ENCODE measurements at places on chromosomes 1 and 21.

DNA sequence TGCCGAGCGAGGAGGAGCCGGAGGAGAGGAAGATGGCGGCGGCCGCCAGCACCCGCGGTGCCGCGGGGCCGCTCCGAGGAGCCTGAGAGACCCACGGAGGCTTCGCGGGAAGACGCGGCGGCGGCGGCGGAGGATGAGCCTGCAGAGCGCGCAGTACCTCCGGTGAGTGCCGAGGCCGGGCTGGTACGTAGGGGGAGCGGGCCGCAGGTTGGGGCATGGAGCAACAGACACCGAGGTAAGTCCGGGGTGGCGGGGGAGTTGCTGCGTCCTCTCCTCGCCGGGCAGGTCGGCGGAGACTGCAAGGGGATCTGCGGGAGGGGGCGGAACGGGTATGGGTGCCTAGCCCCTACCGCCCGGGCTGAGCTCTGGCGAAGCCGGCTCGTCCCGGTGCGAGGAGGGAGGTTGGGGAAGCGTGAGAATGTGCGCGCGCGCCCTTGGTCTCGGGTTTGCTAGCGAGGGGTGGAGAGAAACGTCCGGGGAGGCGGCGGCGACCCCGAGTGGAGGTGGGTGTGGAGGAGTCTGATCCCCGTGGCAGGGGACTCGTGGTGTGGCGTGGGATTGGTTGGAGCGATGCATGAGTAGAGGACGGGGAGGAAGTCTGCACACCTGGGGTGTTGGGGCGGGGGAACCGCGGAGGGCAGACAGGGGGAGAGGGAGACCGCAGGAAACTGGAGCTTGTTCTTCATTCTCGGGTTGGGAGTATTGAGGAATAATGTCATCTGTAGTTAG is at the start of gene SMG7:
Gene SMG7, plus strand, starts transcription at position 12 of the 729 bp plus-strand sequence. Its CDS starts 122 bp downstream, at position 134.
- peak; percentile 36 for DNase-seq

GRCh38 chr1:115183721-115184259 is 94.5 kb upstream of the TSPAN2 start:
- DNase-seq: no peak

DNA sequence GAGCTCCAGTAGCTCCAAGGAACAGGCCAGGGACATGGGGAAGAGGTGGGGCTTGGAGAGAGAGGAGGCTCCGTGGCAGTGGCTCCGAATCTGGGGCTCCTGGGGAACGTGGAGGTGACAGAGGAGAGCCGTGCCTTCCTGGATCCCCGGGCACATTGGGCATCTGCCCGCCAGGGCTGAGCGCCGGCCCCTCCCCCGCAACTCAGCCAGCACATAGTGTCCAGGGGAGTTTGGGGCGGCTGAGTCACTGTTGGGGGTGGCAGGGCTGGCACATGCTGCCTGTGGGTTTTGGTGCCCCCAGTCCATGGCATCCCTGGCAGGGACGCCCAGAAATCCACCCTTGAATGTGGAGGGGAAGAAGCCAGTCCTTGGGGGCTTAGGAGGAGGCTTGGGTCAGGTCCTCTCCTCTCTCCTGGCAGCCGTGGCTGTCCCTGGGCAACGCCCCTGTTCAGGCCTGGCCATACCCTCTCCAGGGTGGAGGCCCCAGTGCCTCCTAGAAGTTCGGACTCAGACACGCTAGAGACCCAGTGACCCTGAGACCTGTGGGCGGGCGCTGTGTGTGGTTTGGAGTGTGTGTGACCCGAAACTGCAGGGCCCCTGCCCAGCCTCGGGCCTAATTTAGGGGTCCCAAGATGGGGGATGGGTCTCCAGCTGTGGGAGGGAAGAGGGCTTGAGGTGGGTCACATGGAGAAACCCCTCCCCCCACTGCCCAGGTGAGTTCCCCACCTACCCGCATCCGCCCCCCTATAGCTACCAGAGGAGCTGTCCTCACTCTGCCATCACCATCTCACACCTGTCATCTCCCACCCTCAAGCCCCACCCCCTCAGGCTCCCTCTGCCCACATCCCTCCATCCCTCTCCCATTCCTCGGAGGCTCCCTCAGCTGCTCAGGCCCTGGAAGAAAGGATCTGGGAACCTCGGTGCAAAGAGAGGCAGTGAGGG is 1.6 kb downstream of the HSPB7 start:
- DNase-seq: no peak

GRCh38 chr21:34695434-34695833 is 26.6 kb downstream of the CLIC6 start:
- DNase-seq: no peak

DNA sequence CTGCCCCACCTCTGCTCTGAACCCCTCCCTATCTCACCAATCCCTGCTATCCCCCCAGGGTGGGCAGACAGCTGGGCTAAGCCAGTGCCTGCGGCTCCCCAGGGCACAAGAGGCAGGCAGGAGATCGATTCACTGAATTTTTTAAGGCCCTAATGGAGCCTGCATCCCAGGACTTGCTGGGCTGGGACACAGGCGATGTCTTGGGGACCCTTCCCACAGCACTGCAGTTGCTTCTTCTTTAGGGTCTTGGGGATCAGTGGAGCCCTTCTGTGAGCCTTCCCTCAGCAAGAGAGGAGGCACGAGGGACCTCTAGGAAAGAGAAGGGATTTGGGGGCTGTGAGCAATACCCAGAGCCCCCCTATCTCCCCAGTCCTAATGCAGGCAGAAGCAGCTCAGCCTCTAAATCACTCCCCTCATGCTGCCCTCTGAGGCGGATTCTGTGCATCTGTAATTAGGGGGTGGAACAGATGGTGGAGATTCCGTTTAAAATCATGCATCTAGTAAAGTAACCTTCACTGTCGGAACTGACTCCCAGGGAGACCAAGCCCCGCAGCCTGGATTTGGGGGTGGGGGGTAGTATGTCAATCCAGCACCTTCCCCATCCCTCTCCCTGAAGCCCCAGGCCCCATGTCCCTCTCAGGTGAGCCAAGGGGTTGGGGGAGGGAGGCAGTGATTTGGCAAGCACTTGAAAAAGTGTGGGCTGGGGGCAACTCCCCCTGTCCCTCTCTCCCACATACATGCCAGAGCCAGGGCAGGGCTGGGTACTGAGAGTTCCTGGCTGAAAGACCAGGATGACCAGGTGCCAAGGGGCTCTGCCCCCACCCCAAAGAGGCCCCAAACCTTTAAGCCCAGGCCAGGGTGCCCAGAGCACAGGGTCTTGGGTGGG is 10.0 kb downstream of the AHDC1 start:
- no peak for DNase-seq

DNA sequence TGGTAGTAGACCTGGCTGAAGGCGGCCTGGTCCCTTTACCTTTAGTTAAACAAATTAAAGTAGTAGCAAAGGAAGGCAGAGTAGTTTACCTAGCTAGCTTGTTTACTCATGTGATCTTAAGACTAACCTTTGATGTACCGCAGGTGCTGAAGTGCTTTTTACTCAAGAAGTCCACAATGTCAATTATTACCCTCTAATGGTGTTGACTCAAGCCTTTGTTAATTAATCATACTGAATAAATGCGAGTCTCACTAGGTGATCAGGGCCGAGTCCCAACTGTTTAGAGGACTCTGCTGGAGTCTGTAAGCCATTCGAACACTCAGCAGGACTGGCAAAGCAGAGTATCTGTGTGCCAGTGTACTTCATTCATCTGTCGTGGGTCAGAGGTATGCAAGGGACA is 381.1 kb upstream of the NCAM2 start:
- DNase-seq: no peak

GRCh38 chr1:40780678-40781607 is 2.6 kb upstream of the KCNQ4 start:
- DNase-seq: no peak

DNA sequence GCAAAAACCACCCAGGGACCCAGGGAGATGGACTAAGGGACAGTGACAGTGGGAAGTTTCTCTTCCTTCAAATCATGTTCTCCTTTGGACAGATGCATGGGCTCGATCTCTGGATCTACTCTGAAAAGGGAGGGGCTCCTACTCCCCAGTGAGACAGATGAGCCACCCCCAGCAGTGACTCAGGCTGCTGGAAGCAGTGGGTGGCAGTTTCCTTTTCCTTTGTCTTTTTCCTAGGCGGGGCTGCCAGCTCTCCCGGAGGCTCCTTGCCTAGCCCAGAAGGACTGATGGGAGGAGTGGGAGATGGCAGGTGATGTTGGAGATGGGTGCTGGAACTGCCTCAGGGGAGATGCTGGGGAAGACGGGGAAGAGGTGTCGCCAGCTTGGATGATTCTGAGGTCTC is 41.0 kb upstream of the IGSF21 start:
- DNase-seq: no peak
